ENCODE measurements at places on chromosomes 2 and 18.

GRCh38 chr2:145752091-145752806 is 1232.3 kb upstream of the ZEB2 start:
- DNase-seq, result no peak

- no peak for DNase-seq
Measured at GRCh38 chr2:25257032-25257552, 84.6 kb downstream of the DNMT3A start.

GRCh38 chr2:8819194-8819593 is 18.2 kb downstream of the KIDINS220 start:
- DNase-seq, result no peak

DNA sequence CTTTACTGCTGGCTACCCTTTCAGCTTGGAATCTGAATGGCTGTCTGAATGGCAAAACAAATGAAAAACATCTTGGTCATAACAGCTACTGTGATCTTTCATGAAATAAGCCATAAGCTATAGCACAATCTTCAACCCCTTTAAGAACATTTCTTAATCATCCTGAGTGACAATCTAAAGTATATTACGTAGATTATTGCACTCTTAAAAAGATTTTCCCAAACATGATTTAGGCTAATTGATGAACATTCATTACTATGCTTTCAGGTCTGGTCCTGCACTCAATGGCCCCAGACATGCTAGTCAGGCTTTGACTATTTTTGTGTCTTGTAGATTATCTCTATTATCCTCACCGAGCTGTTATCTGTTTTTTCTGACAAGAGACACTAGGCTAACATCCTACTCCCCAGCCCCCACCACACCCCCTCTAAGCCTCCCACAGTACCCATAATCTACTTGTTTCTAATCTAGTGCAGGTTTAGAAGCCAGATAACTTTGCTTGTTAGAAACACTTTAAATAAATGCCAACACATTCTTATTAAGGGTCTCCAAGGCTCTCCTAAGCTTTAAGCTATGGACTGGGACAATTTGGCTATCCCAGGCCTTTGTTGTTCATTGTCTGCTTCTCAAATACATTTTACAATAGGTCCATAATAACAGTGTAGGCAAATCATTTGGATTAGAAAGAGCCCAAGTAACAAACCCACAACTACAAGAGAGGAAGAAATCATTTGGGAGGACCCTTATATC is 4.2 kb downstream of the SMAD2 start:
- DNase-seq, result no peak

Measured in activated CD4-positive, alpha-beta T cell treated with anti-CD3 and anti-CD28 coated beads, Interleukin-2, amount 50 U/mL, for 1 hour (primary cell).